ENCODE measurements at places on chromosomes 12 and 14. TPM values are rescaled to one million over a fixed set of nuclear protein-coding genes. Genes with fewer than 3 reads are reported as not detected.
A peak's percentile ranks its signal among the peaks of the same experiment; 100 is the strongest.

DNA sequence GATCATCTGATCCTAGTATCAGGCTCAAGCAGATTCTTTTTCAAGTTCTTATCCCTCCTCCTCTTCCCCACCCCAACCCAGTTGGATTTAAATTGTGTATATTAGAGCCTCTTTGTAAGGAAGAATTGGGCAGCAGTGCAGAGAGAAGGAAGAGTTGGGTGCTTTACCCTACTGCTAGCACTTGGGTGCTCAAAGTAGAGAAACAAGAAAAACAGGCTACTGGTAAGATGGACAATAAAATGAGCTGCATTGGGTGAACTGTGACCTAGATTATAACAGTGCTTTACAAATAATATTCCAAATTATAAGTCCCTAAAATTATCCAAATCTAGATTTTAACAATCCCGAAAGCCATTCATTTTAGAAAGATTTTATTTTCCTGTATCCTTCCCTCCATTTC is 363.4 kb upstream of the GARIN6 start:
- DNase-seq, result no peak
- no peak overlapping the region for H3K4me3 ChIP-seq
- no peaks in the 10 kb centered on the region for H3K4me1 ChIP-seq
- no peaks in the 10 kb centered on the region for H3K36me3 ChIP-seq
- no peak overlapping the region for H3K27ac ChIP-seq

- H3K4me1 ChIP-seq, result no peaks in the 10 kb centered on the region
- DNase-seq, result no peak
- no peaks in the 10 kb centered on the region for H3K27me3 ChIP-seq
- H3K36me3 ChIP-seq, result no peaks in the 10 kb centered on the region
- no peak overlapping the region for H3K4me3 ChIP-seq
Measured at GRCh38 chr12:71942259-71942658, 3.6 kb downstream of the TPH2 start.

DNA sequence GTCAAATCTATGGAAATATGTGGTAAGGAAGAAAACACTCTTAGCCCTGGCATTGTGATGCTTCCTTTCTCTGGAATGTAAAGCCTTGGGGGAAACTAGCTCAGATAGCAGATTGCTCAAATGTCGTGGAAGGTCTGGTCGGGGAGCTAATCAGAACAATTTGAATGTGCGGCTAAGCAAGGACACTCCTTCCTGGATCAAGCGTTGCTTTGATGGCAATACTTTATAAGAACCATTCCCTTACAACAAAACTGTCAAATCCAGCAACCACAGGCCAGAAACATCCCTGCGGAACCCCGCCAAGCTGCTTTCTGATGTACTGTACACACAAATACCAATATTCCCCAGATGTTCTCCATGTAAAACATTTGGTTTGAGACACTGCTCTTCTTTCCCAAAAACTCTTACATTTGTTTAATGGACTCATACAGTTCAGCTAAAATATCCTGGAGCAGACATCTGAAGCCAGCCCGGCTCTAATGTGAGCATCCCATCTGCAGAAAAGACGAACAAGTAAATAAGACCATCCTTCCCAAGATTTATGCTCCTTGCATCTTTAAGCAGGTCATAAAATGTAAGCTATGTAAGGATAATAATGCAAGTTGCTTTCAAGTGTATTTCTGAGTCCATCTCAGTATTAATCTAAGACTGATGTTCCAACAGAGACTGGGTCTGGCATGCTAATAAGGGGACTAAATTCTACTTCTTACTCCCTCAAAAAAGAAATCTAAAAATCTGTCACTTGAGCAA is 20.2 kb downstream of the NUAK1 start:
- no peak overlapping the region for H3K4me3 ChIP-seq
- H3K36me3 ChIP-seq, result no peaks in the 10 kb centered on the region
- H3K27me3 ChIP-seq, result no peaks in the 10 kb centered on the region

Gene SYNDIG1L
- polyA plus RNA-seq, result 0.28 TPM

GRCh38 chr12:54592316-54592715 is 3.9 kb upstream of the PPP1R1A start:
- H3K4me3 ChIP-seq, result no peak overlapping the region
- H3K27me3 ChIP-seq, result no peaks in the 10 kb centered on the region
- no peak for DNase-seq
- no peaks in the 10 kb centered on the region for H3K4me1 ChIP-seq
- no peaks in the 10 kb centered on the region for H3K36me3 ChIP-seq
- no peak overlapping the region for H3K27ac ChIP-seq

- DNase-seq, result peak; percentile 48
- peak within 1 kb of the TSS; percentile 31 for H3K4me3 ChIP-seq
- no peaks in the 10 kb centered on the region for H3K27me3 ChIP-seq
- H3K27ac ChIP-seq, result no peak within 1 kb of the TSS
Measured at GRCh38 chr12:53974084-53975063, at the start of gene HOTAIR. HOTAIR (minus strand) TSS chr12:53974954.

Gene FZD10
- 0.47 TPM for polyA plus RNA-seq

DNA sequence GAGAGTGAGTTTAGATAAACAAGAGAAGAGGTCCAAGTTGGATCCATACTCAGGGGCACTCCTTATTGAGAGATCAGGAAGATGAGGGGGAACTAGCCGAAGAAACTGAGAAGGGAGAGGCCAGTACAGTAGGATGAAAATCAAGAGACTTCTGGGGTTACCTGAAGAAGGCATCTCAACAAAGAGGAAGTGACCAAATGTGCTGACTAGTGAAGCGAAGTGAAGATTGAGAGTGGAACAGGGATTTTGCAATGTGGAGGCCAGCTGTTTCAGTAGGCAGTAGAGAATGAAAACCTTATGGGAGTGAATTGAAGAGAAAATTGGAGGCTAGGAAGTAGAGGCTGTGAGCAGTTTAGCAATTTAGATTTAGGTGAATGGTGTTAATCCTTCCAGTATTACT is 153.0 kb downstream of the SYNE2 start:
- H3K27me3 ChIP-seq, result no peaks in the 10 kb centered on the region
- DNase-seq, result no peak
- no peak overlapping the region for H3K4me3 ChIP-seq
- H3K27ac ChIP-seq, result no peak overlapping the region

Gene ESRRB
- not detected for polyA plus RNA-seq

- H3K36me3 ChIP-seq, result no peaks in the 10 kb centered on the region
- no peak for DNase-seq
- H3K4me1 ChIP-seq, result peaks cover 6% of the 10 kb centered on the region
- no peaks in the 10 kb centered on the region for H3K27me3 ChIP-seq
Measured at GRCh38 chr14:71538288-71538687, 393.9 kb upstream of the RGS6 start.

DNA sequence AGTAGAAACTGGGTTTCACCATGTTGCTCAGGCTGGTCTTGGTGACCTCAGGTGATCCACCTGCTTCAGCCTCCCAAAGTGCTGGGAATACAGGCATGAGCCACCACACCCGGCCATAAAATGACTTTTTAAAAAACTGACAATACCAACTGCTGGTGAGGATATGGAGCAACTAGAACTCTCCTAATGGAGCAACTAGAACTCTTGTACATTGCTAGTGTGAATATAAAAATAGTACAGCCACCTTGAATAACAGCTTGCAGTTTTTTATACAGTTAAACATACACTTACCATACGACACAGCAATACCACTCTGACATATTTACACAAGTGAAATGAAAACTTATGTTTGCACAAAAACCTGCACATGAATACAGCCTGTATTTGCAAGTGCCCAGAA is 2.5 kb upstream of the CFAP73 start:
- no peaks in the 10 kb centered on the region for H3K4me1 ChIP-seq
- H3K4me3 ChIP-seq, result no peak overlapping the region
- no peak for DNase-seq
- H3K36me3 ChIP-seq, result no peaks in the 10 kb centered on the region
- no peak overlapping the region for H3K27ac ChIP-seq
- no peaks in the 10 kb centered on the region for H3K27me3 ChIP-seq

GRCh38 chr12:64256166-64256800 is 34.2 kb upstream of the KICS2 start:
- no peak for DNase-seq
- H3K4me1 ChIP-seq, result no peaks in the 10 kb centered on the region
- H3K36me3 ChIP-seq, result no peaks in the 10 kb centered on the region
- no peaks in the 10 kb centered on the region for H3K27me3 ChIP-seq
- no peak overlapping the region for H3K4me3 ChIP-seq

Gene NOVA1
- 4.0 TPM for polyA plus RNA-seq

DNA sequence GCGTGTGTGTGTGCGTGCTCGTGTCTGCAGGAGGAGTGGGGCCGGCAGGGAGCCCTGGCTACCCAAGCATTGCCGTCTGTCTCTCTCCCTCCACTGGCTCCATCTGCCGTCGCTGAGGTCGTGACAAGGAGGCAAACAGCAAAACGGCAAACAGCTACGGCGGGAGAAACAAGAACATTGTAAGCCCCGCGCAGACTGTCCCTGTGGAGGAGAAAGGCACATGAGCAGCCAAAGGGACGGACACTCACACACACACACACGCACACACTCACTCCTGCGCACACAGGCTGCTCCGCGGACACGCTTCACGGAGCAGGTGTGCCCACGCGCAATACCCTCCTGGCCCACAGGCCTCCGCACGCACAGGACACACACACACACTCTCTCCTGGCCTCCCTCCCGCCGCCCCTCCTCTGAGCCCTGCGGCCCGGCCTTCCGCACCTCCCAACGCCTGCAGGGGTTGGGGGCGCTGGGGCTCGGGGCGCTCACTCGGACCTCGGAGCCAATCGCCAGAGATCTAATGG is 905 bp downstream of the CISTR start:
- H3K27me3 ChIP-seq, result no peaks in the 10 kb centered on the region
- no peak overlapping the region for H3K27ac ChIP-seq
- peak overlapping the region; percentile 47 for H3K4me3 ChIP-seq
- no peaks in the 10 kb centered on the region for H3K36me3 ChIP-seq

- peak overlapping the region; percentile 9 for H3K27ac ChIP-seq
- H3K4me1 ChIP-seq, result peaks cover 2% of the 10 kb centered on the region
- H3K36me3 ChIP-seq, result no peaks in the 10 kb centered on the region
- peak overlapping the region; percentile 66 for H3K4me3 ChIP-seq
- no peaks in the 10 kb centered on the region for H3K27me3 ChIP-seq
- peak; percentile 58 for DNase-seq
Measured at GRCh38 chr14:73026243-73026844, 562 bp downstream of the ZFYVE1 start.

DNA sequence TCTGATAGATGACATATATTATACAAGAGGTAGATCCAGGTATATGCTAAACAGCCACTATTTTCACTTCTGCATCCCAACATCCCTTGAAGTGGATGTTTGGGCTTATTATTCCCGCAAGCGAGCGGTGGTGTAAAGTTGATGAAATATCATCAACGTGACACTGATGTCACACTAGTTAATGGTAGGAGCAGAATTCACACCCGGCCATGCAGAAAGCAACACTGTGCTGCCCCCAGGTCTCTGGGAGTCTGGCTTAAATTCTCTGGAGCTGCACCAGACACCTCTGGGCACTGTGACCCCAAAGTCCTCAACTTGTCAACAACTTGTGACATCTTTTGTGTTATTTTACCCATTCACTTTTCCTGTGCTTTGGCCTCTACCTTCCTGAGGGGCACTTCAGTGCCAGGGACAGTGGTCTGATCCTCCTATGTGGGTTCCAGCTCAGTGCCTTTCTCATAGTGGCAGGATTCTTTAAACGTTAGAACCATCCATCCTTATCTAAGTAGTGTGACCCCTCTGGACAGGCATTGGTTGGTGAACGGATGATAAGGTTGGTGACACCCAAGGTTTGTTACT is 952 bp downstream of the DRAM1 start:
- H3K4me3 ChIP-seq, result peak overlapping the region; percentile 59
- no peaks in the 10 kb centered on the region for H3K27me3 ChIP-seq
- no peaks in the 10 kb centered on the region for H3K36me3 ChIP-seq
- H3K4me1 ChIP-seq, result peaks cover 3% of the 10 kb centered on the region

Gene TNFRSF1A
- 230 TPM for polyA plus RNA-seq

Gene RNASE2
- polyA plus RNA-seq, result 2.9 TPM

Gene DERA
- polyA plus RNA-seq, result 12.0 TPM

DNA sequence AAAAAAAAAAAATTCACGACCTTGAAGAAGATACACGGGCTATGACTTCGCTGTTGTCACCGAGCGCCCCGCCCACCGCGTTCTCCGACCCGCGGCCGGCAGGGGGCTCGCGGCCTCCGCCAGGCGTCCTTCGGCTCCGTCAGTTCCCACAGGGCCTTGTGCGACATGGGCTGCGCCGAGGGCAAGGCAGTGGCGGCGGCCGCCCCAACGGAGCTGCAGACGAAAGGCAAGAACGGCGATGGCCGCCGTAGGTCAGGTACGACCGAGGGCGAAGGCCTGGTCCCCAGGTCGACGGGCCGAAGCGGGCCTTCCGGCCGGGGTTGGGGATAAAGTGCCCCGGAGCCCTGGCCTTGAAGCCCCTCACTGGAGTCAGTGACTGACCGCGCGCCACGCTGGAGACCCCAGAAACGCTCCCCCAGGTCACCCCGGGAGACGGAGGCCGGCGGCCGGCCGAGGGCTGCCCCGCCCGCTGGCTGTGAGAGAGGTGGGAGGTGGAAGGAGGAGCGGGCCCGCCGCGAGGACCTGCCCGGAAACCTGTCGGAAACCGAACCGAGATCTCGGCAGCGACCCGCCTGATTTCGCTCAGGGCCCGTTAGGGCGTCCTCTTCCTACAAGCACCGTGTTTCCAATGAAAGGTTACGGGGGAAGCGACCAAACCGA is at the start of gene TXNRD1:
TXNRD1 (plus strand) TSS at position 142 of the 660 bp plus-strand sequence; CDS start at position 166, 24 bp downstream.
- peak; percentile 83 for DNase-seq

- no peaks in the 10 kb centered on the region for H3K36me3 ChIP-seq
- no peak overlapping the region for H3K27ac ChIP-seq
- DNase-seq, result no peak
- H3K4me3 ChIP-seq, result no peak overlapping the region
- no peaks in the 10 kb centered on the region for H3K27me3 ChIP-seq
Measured at GRCh38 chr14:61588419-61588901, 106.9 kb upstream of the HIF1A start.

GRCh38 chr12:108175310-108175709 is 46.2 kb downstream of the WSCD2 start:
- no peak overlapping the region for H3K4me3 ChIP-seq
- no peak for DNase-seq
- H3K4me1 ChIP-seq, result no peaks in the 10 kb centered on the region
- no peaks in the 10 kb centered on the region for H3K36me3 ChIP-seq
- H3K27ac ChIP-seq, result no peak overlapping the region
- no peaks in the 10 kb centered on the region for H3K27me3 ChIP-seq

Gene RPS29
- 4,585 TPM for polyA plus RNA-seq

GRCh38 chr14:41839661-41840060 is 233.0 kb downstream of the LRFN5 start:
- H3K4me3 ChIP-seq, result no peak overlapping the region
- DNase-seq, result no peak
- H3K4me1 ChIP-seq, result no peaks in the 10 kb centered on the region
- H3K27me3 ChIP-seq, result no peaks in the 10 kb centered on the region

DNA sequence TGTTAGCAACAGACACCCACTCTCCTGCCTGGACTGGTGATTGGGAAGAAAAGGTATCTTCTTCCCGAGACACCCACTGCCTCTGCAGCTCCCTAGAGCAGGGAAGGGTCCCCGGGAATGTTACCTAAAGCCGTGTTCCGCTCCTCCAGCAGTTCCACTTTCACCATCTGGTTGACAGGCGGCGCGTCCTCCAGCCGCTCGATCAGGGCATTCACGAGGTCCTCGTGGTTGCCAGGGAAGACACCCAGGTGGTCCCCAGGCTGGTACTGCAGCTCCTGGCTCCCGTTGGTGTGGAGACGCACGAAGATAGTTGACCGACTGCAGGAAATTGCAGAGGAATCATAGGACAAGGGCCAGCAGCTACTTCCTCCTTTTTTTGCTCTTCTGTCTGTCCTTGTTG is 44.2 kb upstream of the FBXO21 start:
- no peaks in the 10 kb centered on the region for H3K36me3 ChIP-seq
- no peak overlapping the region for H3K27ac ChIP-seq
- no peak for DNase-seq
- H3K4me3 ChIP-seq, result no peak overlapping the region
- H3K27me3 ChIP-seq, result no peaks in the 10 kb centered on the region
- no peaks in the 10 kb centered on the region for H3K4me1 ChIP-seq
